ENCODE measurements at places on chromosomes 11 and 22.

DNA sequence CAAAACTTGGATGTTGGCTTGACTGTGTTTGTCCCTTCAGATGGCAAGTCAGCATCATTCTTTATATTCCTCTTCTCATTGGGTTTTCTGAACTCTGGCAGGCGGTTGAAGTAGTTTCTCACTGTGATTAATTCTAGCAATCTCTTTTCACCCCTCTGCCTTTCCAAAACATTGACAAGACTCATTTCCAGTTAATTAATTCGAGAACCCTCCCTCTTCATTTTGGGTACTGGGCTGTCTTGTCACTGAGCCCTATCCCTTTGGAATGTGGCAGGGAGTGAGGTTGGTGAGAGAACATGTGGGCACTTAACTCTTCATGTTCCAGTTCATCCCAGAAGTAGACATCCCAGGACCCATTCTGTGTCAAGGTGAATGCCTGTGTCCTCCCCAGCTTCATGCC, 133.0 kb downstream of the WNT7B start:
- DNase-seq, result no peak

- peak; percentile 80 for DNase-seq
Measured at GRCh38 chr11:100930185-100930778, 199.3 kb downstream of the PGR start.

- no peak for DNase-seq
Measured at GRCh38 chr11:82858133-82858532, 42.1 kb downstream of the PRCP start.

DNA sequence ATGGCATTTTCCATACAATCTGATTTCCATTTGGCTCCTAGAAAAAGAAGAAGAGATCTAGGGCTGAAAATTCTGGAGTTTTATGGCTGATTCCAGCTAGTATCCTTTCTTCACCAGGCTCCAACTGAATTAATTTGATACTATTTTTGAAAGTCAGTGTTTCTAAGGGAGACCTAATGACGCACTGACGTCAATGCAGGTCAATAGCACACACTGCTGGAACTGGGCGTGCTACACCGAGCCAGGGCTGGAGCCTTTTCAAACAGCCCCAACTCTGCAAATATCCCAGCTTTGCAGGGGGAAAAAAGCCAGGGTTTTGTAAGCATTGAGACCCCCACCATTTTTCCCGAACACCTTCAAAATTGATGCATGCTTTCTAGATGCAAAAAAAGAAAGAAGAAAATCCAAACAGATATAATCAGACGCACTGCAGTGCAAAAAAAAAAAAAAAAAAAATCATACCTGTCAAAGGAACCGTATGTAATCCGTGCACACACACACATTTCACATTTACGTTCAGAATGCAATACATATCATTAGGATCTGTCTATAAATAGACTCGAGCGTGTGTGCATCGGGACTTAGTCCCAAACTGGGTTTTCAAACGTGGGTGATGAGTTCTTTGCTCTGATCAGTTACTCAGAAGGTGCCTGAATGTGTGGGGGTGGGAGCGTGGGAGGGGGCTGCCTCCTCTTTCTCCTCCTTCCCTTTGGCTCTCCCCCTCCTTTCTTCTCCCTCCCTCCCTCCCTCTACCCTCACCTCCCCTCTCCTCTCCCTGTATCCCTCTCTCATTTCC, 124.5 kb upstream of the HSD17B12 start:
- no peak for DNase-seq
